ENCODE measurements at places on chromosomes 1 and 21. TPM values are rescaled to one million over a fixed set of nuclear protein-coding genes. Genes with fewer than 3 reads are reported as not detected.

Gene FMO4
- polyA plus RNA-seq: not detected

Gene TNFAIP8L2
- not detected for polyA plus RNA-seq

Gene VASH2
- 69.5 TPM for polyA plus RNA-seq

Gene DEPDC1
- polyA plus RNA-seq: 2.4 TPM

Gene HENMT1
- 4.1 TPM for polyA plus RNA-seq

Gene C1orf115
- 0.42 TPM for polyA plus RNA-seq

Gene FCRL1
- polyA plus RNA-seq: not detected

Gene MAP10
- 1.1 TPM for polyA plus RNA-seq

Gene CNR2
- not detected for polyA plus RNA-seq
